AG08395 (cell line): ENCODE measurements at places on chromosomes 2 and 18.
A peak's percentile ranks its signal among the peaks of the same experiment; 100 is the strongest.

- peak; percentile 53 for DNase-seq
Observed at GRCh38 chr2:100819370-100820272, at the start of gene NPAS2. NPAS2 (plus strand) TSS chr2:100820139; CDS start chr2:100904755, 84,616 bp downstream.

DNA sequence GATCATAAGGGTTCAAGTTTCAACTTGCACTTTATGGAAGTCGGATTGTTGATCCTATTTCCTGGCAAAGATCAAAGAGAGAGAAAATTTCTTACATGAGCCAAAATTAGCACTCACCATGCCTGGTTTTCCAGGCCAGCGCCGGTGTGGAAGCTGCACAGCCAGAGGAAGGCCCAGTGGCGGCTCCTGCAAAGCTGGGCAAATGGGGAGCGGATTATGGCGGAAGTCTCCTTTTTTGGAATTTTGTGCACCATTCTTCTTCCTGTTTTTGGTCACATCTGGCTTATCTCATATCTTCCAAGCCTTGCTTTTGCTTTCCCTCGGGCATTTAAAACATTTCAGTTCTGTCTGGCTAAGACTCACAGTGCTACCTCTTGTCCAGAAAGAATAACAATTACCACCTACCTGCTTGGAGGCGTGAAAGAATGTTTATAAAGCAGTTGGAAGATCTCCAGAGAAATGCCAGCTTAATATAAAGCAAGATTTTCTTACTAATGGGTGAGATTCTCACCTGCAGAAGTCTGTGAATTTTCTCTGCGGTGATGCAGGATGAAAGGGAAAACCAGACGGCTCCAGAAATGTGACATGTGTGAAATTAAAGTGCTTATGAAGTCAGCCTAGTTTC is 94.3 kb downstream of the ASAP2 start:
- no peak for DNase-seq

DNA sequence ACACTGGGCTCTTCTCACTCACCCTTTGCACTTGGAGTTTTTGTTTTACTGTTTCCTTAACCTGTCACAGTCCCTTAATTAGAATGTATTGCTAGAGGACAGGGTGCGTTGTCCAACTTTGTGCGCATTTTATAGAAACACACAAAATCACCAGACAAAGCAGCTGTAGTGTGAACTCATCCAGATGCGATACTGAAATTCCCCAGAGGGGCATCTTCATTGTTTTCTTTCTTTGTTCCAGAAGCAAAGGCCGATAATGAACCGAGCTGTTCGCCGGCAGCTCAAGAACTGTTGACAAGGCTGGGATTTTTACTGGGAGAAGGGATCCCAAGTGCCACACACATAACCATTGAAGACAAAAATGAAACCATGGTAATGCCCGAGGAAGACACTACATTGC is 137.6 kb downstream of the WDSUB1 start:
- no peak for DNase-seq

- DNase-seq = no peak
Observed at GRCh38 chr18:72187956-72188355, 356.2 kb downstream of the CBLN2 start.

DNA sequence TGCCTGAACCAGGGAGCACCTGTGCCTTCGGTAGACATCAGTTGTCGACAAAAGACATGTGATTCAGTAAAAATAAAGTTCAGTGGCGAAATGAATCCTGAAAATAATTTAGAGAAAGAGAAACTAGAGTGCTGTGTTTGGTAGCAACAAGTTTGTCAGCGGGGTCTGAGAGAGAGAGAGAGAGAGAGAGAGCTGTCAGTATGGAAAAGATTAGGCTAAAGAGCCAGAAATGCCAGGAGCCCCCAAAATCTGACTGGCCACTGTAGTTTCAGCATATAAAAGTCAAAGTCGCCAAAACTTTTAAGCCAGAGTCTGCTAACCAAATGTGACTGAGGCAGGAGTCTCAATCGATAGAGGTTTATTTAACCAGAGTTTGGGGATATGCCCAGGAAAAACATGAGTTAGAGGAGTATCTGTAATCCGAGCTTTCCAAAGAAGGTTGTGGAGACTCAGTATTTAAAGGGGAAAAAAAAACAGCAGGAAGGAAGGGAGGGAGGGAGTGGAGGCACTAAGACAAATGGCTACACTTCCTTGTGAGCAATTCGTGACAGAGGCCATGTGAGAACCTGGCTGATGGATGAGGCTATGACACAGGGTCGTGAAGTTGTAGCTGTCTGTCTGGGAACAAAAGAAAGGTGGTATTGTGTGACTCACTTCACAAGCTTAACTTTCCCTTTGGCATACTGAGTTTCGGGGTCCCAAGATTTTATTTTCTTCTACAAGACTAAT is 20.5 kb upstream of the GNAL start:
- no peak for DNase-seq

- DNase-seq = no peak
Observed at GRCh38 chr2:74551942-74552913, 1.5 kb downstream of the LOXL3 start.

DNA sequence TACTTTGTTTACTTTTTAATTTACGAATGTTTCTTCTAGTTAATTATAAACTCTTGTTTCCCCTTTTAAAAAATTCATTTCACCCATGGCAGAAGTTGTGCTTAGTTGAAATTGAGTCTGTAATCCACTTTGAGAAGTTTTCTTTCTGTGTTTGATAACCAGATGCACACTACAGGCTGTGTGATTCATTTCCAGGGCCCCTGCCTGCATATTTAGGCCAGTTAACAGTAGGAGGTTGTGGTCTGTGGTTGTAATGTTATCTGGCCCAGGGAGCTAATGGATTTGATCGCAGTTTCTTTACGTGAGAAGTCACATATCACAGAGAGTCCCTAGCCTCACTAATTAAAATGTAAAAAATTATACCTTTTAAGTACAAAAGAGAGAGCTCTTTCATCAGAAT is 3.3 kb downstream of the CDH7 start:
- no peak for DNase-seq

GRCh38 chr2:213002383-213002782 is 149.0 kb downstream of the IKZF2 start:
- no peak for DNase-seq

DNA sequence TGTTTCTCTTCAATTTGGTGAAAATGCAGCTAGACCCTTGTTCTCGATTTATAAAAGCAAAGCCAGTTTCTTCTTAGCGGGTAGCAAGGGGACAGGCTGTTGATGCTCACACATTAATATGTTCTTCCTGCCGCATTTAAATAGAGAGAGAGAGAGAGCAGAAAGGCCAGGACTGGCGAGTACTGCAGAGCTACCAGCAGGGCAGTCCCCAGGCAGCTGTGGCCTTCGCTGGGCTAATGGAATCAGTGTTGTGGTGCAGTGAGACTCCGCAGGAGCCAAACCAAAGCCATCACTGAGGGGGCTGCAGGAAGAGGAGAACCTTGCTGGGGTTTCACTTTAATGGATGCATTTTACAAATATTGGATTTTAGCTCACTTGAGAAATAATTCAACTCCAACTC is 223.6 kb downstream of the ACTR3 start:
- no peak for DNase-seq

DNA sequence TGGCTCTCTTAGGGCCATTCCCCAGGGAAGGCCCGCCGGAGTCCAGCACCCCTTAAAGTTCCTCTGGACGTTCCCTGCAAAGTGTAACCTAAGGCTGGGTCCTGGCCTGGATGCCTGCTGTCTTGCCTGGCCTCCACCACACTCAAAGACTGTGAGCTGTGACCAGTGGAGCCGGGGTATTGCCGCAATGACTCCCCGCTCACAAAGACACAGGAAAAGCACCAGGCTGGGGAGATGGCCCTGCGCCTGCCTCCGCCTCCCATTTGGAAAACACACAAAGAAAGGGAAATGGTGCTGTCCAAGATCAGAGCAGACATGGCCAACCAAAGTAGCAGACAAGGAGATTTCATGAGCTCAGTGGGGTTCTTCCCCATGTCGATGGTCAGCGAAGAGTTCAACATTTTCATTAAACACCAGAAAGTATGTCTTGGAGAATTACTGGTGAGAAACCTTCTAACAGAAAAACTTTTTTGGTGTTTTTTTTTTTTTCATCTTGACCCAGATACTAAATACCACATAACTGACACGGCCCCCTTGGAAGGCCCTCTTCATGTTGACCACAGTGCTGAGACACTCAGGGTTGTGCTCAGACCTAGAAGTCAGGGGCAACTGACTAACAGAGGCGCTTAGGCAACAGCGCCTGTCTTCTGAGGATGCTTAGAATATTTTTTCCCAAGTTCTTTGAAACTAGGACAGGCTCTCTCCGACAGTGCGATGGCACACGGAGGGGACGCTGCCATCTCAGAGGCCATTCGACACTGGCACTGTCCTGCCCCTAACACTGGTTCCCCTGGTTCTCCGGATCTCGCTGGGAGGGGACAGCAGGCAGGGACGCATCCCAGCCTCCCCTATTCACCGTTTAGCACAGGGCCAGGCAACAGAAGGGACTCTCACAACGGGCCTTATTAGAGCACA is 226.4 kb upstream of the ID2 start:
- no peak for DNase-seq

DNA sequence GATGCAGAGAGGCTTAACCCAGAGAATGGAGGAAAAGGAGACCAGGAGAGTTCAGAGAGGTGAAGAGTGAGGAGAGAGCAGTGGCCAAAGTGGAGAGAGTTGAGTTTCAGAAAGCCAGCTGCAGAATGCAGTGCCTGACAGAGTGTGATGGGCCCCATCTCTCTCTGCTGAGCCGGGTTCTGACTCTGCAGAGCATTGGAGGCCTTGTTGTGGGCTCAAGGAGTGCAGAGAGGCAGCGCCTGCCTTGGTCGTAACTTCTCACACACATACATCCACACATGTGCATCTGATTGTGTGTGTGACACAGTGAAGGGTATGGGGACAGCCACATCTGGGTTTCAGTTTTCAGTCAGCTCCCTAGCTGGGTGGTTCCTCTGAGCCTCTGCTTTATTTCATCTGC is 58.8 kb downstream of the AGAP1 start:
- no peak for DNase-seq

- DNase-seq = no peak
Observed at GRCh38 chr2:191262436-191262835, 17.2 kb downstream of the MYO1B start.

DNA sequence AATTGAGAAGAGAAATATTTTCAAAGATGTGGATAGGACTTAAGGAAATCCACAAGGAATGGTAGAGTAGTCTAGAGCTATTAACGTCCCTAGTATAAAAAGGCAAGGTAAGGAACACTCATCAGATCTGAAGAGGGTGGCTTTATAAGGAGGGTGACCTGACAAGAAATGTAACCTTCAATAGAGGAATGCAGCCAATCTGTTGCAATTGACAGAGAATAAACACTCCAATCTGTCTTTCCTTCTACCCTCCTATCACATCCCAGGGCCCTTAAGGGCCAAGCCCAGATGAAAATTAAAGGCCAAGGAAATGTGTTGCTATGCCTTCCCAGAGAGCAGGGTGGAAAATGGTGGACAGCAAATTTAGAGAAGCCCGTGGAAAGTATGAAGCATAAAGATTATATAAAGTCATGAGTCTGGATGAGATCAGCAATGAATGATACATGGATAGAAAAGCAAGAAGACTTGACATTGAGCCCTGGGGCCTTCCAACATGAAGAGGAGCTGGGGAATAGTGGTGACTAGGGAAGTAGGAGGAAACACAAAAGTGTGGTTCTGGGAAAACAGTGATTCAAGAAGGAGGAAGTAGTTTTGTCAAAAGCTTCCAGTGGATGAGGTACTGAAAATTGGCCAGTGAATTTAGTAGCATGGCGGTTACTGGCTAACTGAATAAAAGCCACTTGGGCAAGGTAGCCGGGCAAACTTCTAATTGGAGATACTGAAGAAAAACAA is 270.6 kb upstream of the TANK start:
- no peak for DNase-seq

DNA sequence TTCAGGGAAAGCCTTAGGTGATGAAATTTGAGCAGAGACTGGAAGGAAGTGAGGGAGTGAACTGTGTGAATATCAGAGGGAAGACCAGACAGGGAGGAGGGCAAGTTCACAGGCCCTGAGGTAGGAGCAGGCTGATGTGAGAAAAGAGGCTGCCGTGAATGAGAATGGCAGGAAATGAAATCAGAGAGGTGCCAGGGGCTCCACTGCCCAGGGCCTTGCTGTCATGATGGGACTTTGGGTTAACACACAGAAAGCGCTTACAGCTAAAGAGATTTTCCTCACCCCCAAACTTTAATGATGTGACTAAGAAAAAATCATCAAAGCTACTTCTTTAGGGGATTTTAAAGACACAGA is 53.8 kb downstream of the MARCHF4 start:
- DNase-seq = no peak

DNA sequence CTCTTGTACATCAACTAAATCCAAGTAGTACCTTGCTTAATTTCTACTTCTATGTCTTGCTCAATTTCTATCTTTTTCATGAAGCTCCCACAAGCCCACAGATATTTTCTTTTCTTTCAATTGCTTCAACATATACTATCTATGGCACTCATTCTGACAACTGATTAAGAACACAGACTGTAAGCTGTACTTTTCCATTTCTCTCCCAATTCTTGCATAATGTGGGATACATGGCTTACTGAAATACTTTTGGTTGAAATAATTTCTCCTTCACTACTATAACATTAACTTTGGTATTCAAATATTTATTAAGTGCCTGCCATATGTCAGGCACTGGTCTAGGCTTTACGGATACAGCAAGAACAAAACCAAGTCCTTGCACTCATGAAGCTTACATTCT is 84.8 kb downstream of the GORASP2 start:
- DNase-seq = no peak

DNA sequence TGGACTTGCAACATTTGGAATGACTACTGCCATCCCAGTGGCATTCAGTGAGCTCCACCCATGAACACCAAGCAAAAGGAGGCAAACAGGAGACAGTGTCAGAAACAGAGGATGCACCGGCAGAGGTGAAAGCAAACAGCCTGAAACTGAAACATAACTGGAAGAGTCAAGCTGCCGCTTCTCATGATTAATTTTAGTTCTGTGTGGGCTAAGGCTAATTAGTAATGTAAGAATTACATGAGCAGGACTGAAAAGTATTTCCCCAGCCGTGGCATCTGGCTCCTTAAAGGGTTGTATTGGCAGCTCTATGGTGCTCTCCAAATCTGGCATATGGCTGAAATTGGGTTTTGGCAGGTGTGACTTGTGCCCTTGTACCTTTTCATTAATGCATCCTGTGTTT is 1108.1 kb downstream of the TSN start:
- no peak for DNase-seq

DNA sequence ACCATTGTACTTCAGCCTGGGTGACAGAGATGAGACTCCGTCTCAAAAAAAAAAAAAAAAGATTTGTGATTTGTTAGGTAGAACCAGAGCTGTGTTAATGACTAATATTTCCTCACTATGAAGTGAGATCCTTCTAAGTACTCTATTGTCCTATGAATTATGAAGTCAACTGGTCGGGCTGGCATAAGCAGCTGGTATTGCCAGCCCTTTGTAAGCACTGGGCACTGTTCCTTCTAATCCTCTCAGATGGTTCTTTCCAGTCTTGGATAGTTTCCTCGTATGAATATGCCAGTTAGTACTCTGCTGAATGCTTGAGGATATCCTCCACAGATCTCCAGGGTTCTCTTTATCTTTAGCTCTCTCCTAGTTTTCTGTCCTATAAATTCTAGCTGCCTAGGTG is 223.1 kb upstream of the SP5 start:
- DNase-seq = no peak

DNA sequence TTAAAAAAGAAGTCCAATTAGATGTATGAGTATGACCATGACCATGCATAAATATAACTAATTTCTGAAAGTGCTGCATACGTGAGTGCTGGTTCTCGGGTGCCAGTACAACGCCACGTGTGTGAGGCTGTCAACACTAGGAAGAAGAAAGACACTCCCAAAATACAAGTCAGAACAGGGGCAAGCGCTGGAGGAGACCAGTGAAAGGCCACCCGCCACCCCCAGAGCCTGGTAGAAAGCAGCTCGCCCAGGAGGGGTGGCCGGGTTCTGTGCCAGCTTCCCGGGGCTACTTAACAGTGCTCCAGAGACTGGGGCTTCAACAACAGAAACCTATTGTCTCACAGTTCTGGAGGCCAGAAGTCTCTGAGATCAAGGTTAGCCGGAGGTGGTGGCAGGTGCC is 147.6 kb downstream of the RTP5 start:
- no peak for DNase-seq
